ENCODE measurements at places on chromosomes 7 and 10. TPM values are rescaled to one million over a fixed set of nuclear protein-coding genes. Genes with fewer than 3 reads are reported as not detected.

DNA sequence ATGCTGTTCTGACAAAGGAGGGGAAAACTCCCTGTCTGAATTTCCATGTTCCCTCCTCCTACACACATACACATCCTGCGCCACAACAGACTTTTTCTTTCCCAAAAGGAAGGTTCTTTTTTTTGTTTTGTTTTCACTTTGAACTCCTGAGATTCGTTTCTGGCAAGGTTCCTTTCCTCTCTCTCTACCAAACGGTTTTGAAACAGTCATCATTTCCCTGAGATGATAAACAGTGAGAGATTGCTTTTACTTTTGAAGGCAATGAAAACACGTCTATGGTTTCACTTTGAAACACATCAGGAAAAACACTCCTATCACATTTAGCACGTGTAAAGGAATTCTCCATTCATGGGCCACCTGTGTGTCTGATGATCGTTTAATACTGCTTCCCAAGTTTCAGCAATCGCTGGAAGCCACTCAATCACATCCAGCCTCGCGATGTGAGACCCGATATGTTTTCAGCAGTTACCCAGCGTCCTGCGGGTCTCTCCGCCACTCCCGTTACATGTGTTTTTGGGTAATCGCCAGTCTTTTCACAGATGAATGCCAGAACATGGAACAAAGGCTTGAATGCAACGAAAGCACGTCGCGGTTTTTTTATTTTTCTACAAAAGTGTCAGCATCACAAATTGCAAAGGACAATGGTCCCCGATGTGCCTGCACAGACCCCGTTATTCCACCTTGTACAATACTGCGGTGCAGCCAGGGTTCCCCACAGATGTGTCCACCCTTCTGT is 62.8 kb upstream of the CUX1 start:
- H3K36me3 ChIP-seq, result no peaks in the 10 kb centered on the region
- peak overlapping the region; percentile 30 for H3K4me3 ChIP-seq
- no peak overlapping the region for H3K27ac ChIP-seq
- peaks cover 4% of the 10 kb centered on the region for H3K4me1 ChIP-seq

- H3K36me3 ChIP-seq, result peaks cover 9% of the 10 kb centered on the region
- no peak overlapping the region for H3K4me3 ChIP-seq
- H3K4me1 ChIP-seq, result no peaks in the 10 kb centered on the region
- no peak overlapping the region for H3K27ac ChIP-seq
Measured at GRCh38 chr7:1156782-1157535, 3.0 kb downstream of the ZFAND2A start.

- no peaks in the 10 kb centered on the region for H3K4me1 ChIP-seq
- DNase-seq, result no peak
- H3K4me3 ChIP-seq, result no peak overlapping the region
- H3K27ac ChIP-seq, result no peak overlapping the region
- no peaks in the 10 kb centered on the region for H3K27me3 ChIP-seq
- peaks cover 17% of the 10 kb centered on the region for H3K36me3 ChIP-seq
Measured at GRCh38 chr7:23514755-23515154, 17.0 kb downstream of the TRA2A start.

The ARPC1B gene
- 143 TPM for total RNA-seq

DNA sequence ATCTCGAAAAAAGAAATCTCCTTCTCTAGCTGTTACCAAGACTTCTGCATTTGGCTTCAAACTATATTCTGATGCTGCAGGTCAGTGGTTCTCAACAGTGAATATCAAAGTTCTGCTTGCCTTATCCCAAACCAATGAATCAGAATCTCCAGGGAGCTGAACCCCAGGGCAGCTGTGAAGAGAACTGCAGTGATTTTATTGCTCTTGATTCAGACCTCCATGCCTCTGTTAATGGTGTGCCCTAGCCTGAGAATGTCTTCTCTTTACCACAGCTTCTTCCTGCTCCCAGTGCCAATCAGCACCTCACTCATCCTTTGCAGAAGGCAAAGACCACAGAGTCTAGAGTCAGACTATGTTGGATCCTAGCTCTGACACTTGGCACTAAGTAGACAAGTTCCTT is 46.2 kb upstream of the MRLN start:
- no peak overlapping the region for H3K27ac ChIP-seq
- peaks cover 11% of the 10 kb centered on the region for H3K36me3 ChIP-seq
- no peaks in the 10 kb centered on the region for H3K4me1 ChIP-seq
- no peak overlapping the region for H3K4me3 ChIP-seq
- no peak for DNase-seq

All from colonic mucosa (tissue), 4 donors.